Lower lobe of right lung (tissue), 2 donors: ENCODE measurements at places on chromosomes 5 and 9.

DNA sequence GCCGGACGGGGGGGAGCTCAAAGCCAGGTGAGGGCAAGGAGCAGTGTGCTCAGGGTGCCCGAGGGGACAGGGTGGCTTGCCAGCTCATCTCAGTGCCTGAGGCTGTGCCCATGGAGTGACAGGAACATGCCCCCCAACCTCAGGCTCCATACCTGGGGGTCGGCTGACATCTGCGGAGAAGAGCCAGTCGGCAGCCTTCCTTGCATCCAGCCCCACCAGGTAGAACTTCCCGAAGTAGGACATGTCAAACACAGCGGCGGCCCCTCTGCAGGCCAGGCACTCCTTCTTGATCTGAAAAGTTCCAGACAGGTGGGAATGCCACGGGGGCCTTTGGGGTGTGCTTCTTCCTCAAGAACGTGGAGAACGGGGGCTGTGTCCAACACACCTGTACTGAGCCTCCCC is 42.1 kb downstream of the SARDH start:
- no peak for DNase-seq

DNA sequence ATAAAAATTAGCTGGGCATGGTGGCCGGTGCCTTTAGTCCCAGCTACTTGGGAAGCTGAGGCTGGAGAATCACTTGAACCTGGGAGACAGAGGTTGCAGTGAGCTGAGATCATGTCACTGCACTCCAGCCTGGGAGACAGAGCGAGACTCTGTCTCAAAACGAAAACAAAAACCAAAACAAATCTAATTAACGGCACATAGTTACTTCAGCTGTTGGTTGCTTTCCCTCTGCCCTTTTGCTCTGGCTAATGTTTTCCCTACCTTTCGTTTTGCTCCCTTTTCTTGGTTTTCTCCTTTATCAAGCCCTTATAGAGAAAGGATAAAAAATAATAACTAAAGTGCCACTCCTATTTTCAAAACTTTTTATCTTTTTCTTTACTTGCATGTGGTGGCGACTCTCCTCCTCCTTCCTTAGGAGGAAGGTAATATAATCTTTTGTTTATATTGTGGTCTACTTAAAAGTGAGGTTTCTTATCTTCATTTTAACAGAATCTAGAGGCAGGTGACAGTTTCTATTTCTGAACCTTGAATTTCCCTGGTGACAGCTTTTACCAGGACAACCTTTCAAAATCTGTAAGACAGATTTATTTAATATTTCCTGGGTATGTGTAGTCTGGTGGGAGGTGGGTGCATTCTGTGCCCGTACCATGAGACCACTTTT is 125.4 kb downstream of the ARHGEF28 start:
- no peak for DNase-seq

DNA sequence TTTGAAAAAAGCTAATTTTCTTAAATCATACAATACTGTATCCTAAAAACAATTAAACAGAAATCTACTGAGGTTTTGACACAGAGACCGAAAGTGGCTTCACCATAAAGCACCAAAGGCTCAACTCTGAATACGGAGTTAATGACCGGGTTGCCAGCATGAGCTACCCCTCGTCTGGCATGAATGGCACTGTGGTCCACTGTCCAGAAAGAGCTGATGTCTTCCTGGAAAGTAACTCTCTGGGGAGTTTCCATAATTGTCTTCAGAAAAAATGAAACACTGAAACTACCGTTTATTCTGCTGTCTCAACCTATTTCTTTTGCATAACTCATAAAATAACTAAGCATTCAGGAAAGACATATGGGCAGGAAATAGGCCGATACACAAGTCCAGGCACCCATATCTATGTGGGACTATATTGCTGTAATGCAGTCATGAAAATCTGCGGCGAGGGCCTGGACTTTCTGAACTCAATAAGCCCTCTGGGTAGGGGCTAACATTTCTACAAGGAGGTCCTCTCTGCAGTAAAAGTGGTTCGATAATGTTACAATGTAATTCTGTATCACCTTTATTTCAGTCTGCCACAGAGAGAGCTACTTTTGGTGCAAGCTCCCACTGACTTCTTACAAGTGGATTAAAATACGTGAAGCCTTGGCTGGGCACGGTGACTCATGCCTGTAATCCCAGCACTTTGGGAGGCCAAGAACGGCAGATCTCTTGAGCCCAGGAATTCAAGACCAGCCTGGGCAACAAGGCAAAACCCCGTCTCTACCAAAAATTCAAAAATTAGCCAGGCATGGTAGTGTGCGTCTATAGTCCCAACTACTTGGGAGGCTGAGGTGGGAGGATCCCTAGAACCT is 52.4 kb downstream of the ANKH start:
- DNase-seq, result no peak

GRCh38 chr5:139960723-139961383 is 82.2 kb downstream of the NRG2 start:
- no peak for DNase-seq

GRCh38 chr5:174423558-174423957 is 300.8 kb upstream of the MSX2 start:
- DNase-seq, result no peak

DNA sequence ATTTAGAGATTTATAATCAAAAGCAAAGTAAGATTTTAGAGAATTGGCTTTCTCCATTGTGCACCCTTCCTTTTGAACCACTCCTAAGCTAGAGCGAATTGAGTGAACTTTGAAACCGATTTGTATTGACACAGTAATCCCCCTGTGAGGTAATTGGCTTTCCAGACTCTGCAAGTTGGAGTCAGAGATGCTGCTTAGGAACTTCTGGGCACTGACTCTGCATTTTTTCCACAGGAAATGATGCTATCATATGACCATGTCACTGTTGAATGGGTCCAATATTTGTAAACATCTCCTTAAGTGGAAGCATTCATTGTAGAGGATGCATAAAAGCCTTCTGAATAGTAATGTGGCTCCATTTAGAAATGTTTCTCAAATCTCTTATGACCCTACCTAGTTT is 394.4 kb upstream of the ZNF608 start:
- DNase-seq, result no peak

- DNase-seq, result no peak
Observed at GRCh38 chr5:143135832-143136551, 267.5 kb downstream of the NR3C1 start.

- DNase-seq, result no peak
Observed at GRCh38 chr5:24363789-24364481, 280.8 kb downstream of the CDH10 start.

GRCh38 chr9:95316274-95316673 is 1.2 kb downstream of the FANCC start:
- no peak for DNase-seq

GRCh38 chr5:69136293-69136692 is 30.7 kb upstream of the CCNB1 start:
- no peak for DNase-seq

DNA sequence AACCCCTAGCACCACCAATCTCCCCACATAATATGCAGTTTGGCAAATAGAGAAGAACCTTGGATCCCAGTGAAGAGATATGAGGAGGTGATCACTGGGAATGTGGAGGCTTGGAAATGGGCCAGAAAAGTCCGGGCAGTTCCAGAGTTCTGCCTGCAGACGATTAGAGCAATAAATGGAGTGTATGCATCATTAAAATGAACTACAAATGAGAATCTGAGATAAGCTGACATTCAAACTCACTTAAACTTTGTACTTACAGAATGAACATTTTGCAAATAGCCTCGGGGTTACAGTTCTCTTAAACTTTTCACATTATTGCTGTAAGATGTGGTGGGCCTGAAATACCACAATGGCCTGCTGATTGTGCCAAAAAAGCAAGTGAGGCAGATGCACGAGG is 23.0 kb upstream of the LHFPL2 start:
- no peak for DNase-seq

DNA sequence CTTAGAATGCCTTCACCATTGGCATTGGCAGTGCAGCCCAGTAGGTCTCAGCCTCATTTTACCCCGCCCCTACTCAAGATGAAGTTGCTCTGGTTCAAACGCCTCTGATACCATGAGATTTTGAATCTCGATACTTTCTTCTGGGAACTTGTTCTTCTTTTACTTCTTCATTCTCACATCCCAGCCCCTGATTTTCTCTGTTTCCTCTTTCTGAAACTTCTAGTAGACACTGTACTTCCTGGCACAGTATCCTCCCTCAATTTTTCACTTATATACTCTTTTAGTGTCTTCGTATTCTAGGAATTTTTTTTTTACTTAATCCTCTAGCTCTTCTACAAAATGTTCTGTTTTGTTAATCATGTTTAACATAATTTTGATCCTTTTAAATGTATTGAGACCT is 13.1 kb upstream of the ZNF79 start:
- DNase-seq, result no peak

DNA sequence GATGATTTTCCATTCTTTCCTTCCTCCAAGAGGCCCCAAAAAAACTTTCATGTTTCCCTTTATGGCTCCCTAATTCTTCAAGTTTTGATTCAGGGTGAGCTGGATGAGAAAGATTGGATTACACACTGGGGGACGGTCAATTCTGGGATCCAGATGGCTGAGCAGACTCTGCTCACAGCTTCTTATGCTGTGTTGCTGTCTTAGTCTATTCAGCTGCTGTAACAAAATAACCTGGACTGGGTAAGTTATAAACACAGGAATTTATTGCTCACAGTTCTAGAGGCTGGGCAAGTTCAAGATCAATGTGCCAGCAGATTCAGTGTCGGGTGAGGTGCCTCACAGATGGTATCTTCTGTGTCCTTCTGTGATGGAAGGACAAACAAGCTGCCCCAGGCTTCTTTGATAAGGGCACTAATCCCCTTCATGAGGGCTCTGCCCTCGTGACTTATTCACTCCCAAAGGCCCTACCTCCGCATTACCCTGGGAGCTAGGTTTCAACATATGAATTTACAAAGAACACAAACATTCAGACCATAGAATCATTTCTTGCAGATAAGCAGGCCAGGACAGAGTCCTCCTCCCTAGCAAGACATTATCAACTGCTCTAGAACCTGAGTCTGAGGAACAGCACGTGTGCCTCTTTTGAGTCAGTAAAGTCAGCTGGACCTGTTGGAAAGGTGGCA is 23.1 kb upstream of the SMAD5 start:
- DNase-seq, result no peak

- DNase-seq, result no peak
Observed at GRCh38 chr5:9340085-9340484, 205.8 kb downstream of the SEMA5A start.

GRCh38 chr9:1505489-1505888 is 455.3 kb downstream of the DMRT2 start:
- DNase-seq, result no peak

DNA sequence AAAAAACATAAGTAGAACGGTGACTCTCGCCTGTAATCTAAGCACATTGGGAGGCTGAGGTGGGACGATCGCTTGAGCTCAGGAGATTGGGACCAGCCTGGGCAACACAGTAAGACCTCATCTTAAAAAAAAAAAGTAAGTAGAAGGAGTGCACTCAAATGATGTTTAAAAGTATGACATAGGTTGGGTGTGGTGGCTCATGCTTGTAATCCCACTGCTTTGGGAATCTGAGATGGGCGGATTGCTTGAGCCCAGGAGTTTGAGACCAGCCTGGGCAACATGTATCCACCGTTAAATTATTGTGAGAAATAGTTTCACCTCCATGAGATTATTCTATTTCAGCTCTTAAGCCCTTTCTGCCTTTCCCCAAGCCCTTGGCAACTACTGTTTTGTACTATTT is 11.2 kb downstream of the DENND4C start:
- DNase-seq, result no peak

DNA sequence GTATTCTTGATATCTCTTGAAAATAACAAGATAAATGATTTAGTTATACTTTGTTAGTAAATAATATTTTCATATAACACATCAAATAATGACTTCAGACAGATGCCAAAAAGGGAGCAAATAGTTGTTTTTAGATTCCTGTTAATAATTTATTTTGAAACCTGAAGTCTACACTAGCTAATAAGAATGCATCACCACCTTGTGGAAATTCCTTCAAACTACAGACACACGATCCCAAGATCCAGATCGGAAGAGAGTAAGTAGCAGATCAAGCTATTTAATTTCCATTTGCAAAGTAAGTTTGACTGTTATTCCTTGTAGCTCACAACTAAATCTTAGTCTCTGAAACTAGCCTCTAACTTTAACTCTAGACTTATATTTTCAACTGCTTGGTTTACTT is 35.5 kb upstream of the ISL1 start:
- no peak for DNase-seq

DNA sequence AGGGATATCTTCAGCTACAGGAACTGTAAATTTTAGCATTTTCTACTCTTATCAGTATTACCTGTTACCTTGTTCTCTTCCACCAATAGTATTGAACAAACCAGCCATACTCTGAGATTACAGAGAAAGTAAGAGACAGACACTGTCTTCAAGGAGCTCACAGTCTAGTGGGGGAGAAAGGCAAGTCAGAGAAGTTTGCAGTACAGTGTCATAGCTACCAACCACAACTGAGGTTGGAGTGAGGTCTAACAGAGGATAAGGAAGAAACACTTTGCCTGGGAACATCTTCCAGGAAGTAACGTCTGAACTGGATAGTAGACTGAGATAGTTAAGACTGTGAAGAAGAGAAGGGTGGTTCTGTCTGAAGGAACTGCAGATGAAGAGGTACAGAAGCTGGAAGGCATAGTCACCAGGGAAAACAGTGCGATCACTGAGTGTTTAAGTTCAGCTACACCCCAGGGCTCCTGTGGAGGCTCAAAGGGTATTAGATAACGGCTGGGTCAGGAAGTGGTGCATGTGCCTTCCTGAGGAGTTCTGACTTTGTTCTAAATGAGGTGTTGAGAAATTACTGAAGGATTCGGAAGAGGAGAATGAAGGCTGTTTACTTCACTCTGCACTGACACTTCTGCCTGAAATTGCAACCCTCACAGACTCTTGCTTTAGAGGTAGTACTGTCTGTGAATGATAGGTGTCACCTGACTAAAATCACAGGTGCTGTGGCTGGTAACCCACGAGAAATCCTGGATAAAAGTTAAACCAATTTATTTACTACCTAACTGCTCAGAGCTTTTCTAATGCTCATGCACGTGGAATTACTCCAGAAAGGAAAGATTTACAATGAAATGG is 841.6 kb downstream of the MAT2B start:
- DNase-seq, result no peak

DNA sequence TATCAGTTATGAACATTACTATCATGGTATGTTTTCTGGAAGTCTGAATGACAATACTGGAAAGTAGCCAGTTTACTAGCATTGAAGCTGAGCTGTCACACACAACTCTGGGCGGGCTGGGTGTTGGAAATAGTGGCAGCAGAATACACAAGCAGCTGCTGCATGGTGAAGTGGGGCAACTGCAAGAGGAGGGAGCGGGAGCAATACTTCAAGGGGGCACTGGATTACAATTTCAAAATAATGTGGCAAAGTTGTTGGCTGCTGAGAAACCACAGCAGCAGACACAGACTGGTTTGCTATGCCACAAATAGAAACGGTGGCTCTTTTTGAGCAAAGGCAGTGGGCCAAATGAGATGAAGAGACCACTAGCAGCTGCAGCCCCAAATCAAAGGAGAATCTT is 350.2 kb downstream of the KIAA0825 start:
- DNase-seq, result no peak
